ENCODE measurements at places on chromosomes 6 and 20.

DNA sequence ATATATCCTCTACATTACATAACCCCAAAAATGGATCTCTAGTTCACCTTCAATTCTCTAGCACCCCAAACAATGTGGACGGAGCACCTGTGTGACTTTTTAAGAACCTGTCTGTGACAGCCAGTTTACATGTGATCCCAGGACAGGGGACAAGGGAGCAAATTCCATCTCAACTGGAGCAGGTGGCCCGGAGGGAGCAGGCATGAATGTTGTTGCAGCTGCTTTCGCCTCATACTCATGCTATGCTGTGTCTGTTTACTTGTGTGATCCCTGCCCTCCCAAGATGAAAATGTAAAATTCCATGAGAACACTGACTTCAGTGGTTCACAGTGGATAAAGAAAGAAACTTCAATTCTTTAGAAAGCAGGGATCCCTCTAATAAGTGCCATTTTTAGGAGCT is 600.3 kb downstream of the CDH26 start:
- DNase-seq: no peak

GRCh38 chr6:6332811-6333244 is 12.4 kb upstream of the F13A1 start:
- DNase-seq: no peak

DNA sequence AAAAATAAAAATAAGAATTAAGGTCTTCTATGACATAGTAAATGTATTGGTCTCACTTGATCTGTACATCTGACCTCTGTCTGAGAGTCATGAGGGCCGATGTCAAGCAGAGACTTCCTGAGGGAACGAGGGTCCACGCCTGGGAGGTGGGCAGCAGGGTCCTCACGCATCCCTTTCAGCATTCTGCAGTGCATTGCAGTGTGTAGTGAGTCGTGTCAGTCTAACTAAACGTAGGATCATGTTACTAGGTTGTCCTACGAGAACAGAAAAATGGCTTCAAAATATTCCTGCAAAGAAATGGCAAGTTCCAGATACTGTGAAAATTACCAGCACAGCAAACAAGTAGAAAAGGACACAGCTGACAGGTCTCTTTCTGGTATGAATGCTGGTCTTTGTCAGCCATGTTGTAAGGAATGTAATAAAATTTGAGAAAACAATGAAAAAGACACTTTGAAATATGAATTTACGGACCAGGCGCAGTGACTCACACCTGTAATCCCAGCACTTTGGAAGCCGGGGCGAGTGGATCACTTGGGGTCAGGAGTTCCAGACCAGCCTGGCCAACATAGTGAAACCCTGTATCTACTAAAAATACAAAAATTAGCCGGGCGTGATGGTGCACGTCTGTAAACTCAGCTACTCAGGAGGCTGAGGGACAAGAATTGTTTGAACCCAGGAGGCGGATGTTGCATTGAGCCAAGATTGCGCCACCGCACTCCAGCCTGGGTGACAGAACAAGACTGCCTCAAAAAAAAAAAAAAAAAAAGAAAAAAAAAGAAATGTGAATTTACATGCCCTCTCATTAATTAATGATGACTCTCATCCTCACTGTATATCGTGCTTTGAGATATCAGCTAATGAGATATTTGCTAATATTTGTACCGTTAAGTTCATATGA is 2.4 kb upstream of the AHCY start:
- peak; percentile 35 for DNase-seq

GRCh38 chr20:53402233-53403005 is 191.2 kb downstream of the ZNF217 start:
- no peak for DNase-seq

- no peak for DNase-seq
These were observed 401.2 kb upstream of the MANEA start for GRCh38 chr6:95175927-95176675.

- DNase-seq: no peak
These were observed 42.8 kb downstream of the IL20RA start for GRCh38 chr6:137001977-137002302.
